ENCODE measurements at places on chromosomes 16 and 17.

DNA sequence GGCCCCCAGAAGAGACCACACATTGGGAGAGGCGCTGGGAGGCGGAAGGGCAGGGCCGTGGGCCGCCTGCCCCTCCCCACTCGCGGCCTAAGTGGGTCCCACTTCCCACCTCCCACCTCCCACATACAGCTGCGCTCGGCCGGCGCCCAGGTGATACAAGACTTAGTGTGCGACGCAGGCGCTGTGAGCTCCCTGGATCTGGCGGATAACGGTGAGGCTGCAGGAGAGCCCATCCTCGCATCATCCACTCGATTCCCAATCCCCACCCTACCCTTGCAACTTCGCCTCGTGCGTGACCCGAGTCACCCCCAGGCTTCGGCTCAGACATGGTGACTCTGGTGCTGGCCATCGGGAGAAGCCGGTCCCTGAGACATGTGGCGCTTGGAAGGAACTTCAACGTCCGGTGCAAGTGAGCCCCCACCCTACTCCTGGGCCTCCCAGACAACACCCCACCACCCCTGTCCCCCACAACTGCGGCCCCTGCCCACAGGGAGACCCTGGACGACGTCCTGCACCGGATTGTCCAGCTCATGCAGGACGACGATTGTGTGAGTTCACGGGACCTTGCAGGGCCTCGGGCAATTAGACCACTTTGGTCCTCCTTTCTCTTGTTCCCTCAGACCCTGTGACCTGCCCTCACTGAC is 3.9 kb downstream of the CARMIL2 start:
- no peak for DNase-seq

- no peak for DNase-seq
These were observed 11.5 kb downstream of the SLC46A1 start for GRCh38 chr17:28394337-28395116.

DNA sequence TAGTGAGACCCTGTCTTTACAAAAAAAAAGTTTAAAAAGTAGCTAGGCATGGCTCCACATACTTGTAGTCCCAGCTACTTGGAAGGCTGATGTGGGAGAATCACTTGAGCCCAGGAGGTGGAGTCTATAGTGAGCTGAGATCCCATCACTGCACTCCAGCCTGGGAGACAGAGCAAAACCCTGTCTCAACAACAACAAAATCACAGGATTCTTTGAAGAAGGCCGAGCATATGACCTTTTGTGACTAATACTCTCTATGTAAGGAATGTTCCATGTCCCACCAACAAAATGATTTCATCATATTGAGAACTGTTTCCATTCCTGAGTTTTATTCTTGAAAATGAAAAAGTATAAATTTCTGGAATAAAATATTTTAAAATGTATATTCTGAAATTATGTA is 58.9 kb upstream of the EFCAB3 start:
- DNase-seq = no peak

GRCh38 chr16:67429053-67429798 is 1.7 kb upstream of the HSD11B2 start:
- no peak for DNase-seq

DNA sequence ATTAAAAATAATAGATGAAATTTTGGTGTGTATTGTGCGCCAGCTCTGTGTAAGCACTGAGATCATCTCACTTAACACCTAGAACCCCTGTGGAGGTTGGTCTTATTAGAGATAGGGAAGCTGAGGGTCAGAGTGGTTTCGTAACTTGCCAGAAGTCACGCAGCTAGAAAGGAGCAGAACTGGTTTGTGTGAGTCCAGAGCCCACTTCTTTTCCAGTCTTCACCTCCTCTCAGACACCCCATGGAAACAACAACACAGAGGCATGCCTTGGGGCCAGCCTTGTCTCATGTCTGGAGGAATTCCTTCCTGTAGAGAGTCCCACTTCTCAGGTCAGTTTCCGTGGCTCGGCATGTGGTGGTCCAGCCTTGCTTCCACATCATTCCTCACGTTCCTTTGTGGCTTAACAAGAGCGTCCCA is 16.5 kb downstream of the YPEL2 start:
- DNase-seq = no peak

DNA sequence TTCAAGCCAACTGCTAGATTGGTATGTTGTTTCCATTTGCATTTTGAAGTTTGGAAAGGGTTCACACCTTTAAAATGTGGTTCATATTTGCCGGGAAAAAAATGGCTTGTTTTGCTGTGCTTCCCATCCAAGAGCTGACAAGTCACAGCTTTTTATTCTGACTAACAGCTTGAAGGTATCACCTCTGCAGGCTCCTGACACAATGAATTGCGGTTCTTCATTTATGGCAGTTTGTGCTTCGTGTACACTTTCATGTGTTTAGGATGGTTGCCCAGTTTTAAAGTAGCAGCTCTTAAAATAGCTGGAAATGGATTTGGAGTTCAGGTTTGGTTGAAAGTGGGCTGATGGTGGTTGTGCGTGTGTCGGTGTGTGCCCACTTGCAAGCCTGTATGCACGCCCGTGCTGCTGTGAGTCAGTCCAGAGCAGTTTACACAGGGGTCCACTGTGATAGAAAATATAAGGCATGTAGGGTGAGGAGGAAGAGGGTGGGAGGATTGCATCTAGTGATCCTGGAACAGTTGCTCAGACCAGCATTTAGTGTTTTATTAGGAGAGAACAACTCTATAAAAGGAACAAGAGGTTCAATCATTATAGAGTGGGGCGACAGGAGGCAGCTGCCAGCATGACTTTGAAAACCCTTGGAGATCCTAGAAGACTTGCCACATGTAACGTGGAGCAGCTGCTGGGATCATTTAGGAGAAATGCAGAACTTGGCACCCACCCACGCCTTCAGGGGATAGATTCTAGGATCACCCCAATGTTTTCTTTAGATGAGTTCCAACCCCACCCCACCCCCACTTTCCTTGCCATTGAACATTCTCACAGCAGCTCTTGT is 108.0 kb upstream of the TBX2 start:
- no peak for DNase-seq

DNA sequence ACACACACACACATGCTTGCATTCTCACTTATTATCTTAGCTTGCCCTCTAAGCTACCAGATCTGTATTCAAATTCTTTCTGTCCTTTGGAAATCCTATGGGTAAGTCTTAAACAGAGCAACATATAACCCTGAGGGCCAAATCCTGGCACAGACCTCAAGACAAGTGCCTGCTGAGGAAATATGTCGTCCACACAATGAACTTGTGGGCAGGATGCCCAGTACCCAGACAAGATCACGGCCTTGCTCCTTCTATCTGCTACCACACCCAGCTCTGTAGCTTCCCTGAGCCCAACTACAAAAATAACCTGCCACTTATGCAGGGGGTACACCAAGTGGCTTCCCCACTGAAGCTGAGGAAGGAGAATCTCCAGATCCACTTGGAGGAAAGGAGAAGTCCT is 37.3 kb upstream of the FA2H start:
- no peak for DNase-seq

DNA sequence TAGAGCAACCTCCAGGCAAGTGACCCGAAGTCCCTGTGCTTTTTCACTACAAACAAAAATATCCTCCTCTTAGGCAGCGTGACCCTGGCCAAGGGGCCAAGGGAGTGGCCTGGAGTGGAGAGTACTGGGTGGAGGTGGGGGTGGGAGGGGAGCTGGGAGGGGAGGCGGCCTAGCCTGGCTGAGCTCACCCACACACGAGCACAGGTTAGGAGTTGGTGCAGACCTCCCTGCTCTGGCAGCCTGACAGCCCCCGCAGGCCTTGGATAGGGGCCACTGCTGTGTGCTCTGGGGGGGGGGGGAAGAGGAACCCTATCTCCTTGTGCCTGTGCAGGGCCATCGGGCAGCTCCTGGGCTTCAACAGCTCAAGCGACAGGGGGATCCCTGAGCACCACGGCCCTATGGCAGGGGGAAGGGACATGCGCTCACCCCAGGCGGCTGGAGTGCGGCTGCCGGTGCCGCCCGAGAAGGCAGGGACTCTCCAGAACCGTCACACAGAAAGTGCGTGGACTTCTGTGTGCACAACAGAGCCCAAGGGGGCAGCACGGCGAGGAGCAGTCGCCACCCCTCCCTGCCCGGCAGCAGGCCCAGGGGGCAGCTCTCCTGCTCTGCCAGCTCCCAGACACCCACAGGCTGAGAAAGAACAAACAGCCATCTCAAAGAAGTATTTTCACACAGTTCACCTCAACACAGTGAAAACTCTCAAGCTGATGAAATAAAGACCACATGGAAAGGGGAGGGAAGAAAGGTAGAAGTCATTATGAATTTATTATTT is 13.3 kb downstream of the SLC16A3 start:
- DNase-seq = no peak

GRCh38 chr16:3819746-3820724 is 60.5 kb downstream of the CREBBP start:
- DNase-seq = no peak

DNA sequence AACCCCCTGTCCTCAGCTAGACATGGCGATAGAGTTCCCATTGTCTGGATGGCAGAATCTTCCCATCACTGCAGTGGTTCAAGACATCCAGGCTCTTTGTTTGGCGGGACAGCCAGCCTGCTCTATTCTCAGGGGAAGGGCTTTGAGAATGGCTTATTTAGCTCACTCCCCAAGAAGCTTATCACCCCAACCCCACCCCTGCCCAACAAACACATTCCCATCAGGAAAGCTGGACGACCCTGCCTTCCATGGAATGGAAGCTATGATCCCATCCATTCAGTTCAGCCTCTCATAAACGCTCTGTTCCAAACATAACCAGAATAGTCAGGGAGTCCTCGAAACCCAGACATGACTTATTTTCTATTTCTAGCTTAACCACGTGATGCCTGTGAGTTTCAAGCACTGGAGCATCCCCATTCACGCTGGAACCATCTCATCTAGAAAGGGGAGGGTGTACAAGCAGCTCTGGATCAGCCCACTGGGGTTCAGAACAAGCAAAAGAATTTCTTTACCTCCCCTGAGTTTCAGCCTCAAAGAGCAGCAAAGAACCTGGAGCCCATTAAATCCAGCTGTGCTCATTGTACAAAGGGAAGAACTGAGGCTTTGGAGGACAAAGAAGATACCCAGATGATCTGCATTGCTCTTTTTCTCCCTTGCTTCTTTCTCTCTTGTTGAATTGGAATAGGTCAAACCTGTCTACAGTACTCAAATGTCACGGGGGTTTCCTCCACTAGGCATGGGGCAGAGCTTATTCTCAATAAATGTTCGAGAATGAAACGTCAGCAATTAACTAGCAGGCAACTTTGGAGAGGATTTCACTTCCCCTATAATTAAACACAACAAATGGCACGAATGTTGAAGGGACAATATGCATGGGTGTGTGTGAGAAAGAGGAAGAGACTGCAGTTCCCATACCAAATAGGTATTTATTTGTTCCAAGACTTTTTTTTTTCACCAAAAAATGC is 93.1 kb downstream of the XYLT1 start:
- DNase-seq = no peak

GRCh38 chr17:45580924-45581323 is 90.4 kb upstream of the PLEKHM1 start:
- no peak for DNase-seq

DNA sequence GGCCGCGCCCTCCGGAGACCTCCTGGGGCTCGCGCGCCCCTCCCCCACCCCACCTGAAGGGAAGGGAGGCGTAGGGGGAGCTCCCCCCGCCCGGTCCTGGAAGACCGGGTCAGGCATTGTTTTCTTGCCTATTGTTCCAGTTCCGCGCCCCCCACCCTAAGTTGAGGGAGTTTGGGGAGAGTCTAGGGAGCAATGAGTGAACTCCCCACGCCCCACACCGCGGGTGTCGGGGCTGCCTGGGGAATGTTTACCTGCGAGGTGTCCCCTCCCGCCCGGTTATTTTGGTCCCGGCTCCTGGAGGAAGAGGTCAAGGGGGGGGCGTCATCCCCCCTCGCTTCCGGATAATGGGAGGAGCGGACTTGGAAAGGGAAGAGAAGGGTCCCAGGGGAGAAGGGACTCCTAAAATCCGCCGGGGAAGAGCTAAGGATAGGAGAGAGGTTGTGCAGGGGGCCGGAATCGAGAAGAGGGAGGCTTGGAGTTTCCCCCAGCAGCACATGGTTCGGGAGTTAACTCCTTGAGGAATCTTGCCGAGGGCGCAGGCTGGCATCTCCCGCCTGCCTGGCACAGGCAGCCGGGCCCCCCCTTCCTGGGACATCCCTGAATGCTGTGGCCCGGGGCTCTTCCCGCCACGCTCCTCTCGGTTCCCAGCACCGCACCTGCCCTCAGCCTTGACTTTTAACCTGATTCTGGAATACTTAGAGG is 881 bp downstream of the MLLT6 start:
- DNase-seq = no peak
